ENCODE measurements at places on chromosomes 3 and 15.

- no peak for DNase-seq
These were observed 29.8 kb downstream of the SPICE1 start for GRCh38 chr3:113485161-113485609.

- peak; percentile 82 for DNase-seq
These were observed 470.2 kb upstream of the PROK2 start for GRCh38 chr3:72255191-72255590.

- no peak for DNase-seq
These were observed 24.7 kb downstream of the ARHGAP31 start for GRCh38 chr3:119318876-119319275.

DNA sequence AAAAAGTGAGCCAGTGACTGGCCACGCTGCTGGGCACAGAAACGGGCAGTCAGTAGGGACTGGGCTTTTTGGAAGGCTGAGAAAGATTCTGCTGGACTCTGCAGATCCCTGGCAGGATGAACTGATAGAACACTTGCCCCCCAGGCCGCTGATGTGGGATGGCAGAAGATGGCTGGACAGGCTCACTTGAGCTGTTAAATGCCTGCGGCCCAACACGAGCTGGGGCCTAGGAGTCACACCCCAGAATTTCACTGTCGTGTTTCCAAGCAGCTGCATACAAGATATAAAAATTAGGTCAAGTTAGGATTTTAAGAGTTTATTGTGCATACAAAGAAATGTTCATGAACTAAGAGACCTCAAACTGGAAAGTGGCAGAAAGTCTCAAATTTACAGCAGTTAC lies 26.9 kb downstream of the GLDN start:
- DNase-seq = no peak

- DNase-seq = no peak
These were observed 59.8 kb downstream of the BOC start for GRCh38 chr3:113271189-113271588.

DNA sequence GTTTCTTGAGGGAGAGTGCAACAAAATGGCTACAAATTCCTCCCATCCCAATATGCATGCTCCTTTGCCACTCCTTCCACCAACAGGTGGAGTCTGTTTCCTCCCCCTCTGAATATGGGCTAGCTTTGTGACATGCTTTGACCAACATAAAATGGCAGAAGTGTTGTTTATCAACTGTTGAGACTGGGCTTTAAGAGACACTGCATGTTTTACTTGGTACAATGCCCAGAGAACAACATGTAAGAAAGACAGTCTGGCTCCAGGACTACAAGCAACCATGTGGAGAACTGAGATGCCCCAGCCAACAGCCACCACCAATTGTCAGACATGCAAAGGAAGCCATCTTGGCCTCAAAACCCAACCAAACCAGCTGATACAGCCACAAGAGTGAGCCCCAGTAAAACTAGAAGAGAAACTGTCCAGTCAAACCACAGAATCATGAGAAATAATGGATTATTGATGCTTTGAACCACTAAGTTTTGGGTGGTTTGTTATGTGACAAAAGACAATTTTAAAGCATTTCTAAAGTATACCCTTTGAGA lies 40.5 kb downstream of the NUDT16 start:
- DNase-seq = no peak

- DNase-seq = no peak
These were observed 683.8 kb downstream of the ZNF385D start for GRCh38 chr3:21067031-21067813.

- no peak for DNase-seq
These were observed 9.9 kb downstream of the RRP9 start for GRCh38 chr3:51931756-51932155.

DNA sequence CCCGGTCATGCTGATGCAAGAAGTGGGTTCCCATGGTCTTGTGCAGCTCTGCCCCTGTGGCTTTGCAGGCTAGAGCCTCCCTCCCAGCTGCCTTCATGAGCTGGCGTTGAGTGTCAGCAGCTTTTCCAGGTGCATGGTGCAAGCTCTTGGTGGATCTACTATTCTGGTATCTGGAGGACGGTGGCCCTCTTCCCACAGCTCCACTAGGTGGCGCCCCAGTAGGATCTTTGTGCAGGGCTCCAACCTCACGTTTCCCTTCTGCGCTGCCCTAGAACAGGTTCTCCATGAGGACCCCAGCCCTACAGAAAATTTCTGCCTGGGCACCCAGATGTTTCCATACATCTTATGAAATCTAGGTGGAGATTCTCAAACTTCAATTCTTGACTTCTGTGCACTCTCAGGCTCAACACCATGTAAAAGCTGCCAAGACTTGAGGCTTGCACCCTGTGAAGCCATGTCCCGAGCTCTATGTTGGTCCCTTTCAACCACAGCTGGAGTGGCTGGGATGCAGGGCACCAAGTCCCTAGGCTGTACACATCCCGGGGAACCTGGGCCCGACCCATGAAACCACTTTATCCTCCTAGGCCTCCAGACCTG lies 238.4 kb upstream of the MDFIC2 start:
- DNase-seq = peak; percentile 21

DNA sequence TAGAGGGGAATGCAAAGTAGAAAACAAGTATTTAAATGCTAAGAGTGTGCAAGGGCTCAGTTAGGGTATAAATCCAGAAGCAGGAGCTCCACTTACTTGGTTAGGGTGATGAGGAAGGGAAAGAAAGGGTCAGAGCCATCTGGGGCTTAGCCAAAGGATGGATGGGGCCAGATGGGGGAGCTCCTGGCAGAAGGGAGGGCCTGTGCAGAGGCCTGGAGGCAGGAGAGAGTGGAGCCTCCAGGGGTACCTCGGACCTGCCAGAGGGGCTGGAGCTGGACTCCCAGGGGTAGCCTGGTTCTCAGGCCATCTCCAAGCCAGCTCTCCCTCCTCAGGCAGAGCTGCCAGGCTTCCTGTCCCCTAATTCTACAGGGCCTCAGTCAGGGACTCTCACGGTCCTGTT lies 506.3 kb downstream of the SHQ1 start:
- no peak for DNase-seq

- no peak for DNase-seq
These were observed 63.9 kb downstream of the UQCC5 start for GRCh38 chr3:52600258-52600657.

DNA sequence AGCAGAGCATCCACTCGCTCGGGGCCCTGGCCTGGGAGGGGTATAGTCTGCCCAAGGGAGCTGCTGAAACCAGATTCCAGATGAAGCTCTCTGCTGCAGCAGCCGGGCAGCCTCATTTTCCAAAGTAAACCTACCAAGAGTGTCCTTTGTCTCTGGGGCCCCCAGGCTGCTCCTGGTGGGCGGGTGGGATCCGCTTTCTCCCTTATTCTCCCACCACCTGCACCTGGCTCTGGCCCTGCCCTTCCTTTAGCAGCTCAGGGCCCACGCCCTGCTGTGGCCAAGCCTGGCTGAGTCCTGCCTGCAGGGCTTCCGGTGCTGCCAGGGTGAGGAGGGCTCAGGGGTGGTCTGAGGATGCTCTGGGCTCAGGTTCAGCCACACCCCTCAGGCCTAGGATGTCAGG lies 13.0 kb downstream of the SCN5A start:
- DNase-seq = no peak

- no peak for DNase-seq
These were observed 239.4 kb upstream of the THRB start for GRCh38 chr3:24734019-24734418.

- DNase-seq = no peak
These were observed 743.3 kb upstream of the EPHA6 start for GRCh38 chr3:96071097-96071496.

DNA sequence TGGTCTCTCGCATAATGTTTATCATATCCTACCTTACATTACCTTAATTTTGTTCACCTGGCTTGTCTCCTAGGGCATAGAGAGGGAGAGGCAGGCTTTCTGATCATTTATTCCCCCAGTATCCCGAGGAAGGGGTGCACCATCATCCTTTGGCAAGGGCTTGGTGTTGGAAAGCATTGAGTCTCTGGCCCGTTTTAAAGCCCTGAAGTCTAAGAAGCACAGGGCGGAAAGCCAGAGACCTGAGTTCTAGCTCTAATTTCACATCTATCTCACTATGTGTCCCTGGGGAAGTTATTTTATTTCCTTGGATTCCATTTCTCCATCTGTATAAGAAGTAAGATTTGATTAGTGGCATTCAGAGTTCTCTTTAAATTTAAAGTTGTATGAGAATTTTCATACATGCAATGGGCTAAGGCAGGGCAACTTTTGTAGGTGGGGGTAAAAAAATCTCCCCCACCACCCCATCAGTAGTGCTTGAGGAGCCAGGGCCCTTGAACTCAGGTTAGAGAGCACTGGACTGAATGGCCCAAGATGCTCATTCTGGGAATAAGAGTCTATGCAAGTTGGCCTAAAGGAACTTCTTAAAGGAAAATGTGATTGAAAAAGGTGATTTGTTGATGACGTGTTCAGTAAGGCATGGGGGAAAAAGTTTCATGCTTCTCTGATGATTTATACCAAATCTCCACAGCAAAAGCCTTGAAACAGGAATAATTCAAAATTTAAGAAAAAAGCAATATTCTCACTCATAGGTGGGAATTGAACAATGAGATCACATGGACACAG lies 10.1 kb downstream of the TMC3 start:
- DNase-seq = no peak

DNA sequence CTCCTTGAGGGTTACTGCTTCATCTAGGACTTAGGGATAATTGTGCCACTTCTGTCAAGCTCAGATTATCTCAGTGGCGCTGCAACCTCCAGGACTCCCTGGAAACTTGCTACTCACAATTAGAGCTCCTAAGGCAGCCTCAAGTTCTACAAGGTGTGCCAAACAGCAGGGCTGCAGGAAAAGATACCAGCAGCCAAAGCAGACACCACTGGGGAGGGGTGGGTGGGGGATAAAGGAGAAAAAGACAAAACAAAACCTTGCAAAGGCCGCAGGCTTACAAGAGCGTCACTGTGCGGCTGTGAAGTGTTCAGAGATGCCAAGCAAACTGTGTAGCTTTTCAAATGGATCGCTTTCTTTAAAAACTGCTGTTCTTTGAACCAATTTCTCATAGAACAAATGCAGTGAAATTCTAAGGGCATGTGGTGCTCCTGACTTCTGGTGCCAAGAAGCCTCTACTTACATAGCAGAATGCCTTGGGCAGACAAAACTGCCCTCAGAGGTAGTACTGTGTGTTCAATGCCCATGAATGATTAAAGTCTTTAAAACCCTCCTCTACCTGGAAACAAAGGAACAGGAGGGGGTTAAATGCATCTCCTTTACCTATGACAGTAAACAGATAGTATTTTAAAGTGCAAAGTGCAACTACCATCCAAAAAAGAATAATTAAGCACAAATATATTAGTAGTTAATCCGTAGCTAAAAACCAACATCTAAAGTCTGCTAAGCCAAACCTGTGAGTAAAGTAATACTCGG lies 353.4 kb downstream of the FOXP1 start:
- DNase-seq = no peak

All from breast epithelium (tissue), 4 donors.